ENCODE measurements at places on chromosomes 1 and 21.

- no peak for DNase-seq
These were observed 296.5 kb upstream of the ADGRL4 start for GRCh38 chr1:79303040-79303439.

DNA sequence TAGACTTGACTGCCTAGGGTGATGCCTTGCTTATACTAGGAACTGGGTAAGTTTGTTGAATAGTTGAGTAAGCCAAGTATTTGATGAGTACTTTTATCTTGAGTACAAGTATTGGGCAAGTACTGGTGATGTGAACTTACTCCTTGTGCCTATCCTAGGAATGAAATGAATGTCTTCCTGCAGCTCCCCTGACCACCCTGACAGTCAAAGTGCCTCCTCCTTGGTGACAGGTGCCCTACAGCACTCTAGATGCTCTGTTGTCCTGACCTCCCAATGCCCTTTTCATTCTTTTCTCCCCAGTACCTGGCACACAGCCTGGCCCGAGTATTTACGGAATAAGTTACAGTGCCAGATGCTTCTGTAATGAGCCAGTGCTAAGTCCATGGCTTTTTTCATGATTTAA, 25.5 kb downstream of the PCSK9 start:
- no peak for DNase-seq

DNA sequence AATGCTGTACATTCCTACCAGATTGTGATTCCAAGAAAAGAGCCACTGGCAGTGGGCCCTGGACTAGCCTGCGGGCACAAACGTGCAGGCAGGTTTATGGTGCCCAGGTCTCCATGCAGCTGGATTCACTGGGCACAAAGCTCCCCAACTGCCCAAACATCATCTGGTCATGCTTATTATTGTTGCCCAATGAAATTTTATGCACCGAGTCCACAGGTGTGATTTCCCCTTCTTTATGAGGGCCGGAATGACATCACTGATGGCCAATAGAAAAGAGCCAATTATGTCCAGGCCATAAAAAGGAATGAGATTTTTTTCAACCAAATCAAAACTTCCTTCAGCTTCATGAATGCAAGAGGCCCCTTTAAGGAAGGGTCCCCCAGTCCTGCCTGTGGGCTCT, 66.2 kb downstream of the ERI3 start:
- no peak for DNase-seq

DNA sequence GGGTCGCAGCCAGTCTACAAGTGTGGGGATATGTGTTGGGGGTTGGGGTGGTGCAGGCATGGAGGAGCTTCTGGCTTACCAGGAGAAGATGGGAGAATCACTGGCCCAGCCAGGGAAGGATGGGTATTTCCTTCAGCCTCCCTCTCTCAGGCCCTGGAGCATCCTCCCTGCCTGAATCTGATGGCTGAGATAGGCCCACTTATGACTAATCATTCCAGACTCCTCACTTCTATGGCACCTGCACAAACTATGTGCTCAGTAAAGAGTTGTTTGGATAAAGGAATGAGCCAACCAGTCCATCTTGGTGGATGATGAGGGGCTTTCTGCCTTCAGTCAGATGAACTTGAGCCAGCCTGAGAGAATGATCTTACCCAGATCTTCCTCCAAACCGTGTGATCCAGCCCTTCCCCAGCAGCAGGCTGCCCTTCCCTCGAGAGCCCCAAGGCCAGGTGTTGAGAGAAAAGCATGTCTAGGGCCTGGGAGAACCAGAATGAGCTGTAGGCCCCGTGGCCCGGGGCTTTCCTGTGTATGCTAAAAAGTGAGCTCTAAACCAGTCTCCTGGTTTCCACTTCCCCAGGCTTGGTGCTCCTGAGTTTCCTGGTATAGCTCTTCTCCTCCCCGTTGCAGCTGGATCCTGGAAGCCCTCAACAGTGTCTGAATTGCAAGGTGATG, 1.3 kb downstream of the GPA33 start:
- no peak for DNase-seq

DNA sequence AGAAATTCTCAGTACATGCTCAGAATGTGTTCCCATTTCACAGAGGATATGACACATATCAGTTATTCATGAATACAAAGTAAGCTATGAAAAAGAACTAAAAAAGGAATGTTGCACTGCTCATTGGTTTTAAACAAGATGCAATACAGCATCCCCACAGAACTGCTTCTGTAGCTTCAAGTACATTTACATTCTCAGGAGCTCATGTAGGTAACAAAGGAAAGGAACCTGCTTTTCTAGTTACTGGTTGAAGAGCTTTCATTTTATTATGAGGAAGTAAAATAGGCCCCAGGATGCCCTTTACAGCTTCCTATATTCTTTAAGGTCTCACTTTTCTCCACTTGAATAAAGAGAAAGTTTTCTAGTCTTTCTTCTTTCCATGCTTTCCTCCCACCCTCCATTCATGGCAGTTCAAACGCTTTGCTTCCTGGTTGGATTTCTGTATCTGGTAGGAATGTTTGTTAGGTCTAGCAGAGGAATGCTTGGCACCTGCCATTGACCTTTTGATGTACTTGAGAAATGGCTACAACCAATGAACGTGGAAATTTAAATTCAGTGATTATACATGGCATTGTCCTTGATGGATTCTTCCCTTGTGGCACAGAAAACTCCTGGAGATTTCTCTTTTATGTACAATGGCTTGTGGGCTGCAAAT, 27.1 kb upstream of the KCNK2 start:
- DNase-seq = no peak

GRCh38 chr21:42409366-42409765, 5.7 kb downstream of the UBASH3A start:
- DNase-seq = no peak

DNA sequence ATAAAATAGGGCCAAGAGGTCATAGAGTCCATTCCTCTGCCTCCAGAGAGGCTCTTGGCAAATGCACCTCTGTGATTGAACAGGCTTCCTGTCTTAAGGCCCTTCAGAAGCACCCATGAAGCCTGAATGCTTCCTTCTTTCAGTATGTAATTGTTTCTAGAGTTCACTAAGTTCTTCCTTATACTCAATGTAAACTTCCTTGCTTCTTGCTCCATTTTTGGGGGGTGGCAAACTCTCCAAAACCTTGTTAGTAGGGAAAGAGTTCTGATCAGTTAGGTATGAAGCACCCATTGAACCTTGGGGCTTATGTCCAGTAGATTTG, 102.3 kb upstream of the LPGAT1 start:
- no peak for DNase-seq

DNA sequence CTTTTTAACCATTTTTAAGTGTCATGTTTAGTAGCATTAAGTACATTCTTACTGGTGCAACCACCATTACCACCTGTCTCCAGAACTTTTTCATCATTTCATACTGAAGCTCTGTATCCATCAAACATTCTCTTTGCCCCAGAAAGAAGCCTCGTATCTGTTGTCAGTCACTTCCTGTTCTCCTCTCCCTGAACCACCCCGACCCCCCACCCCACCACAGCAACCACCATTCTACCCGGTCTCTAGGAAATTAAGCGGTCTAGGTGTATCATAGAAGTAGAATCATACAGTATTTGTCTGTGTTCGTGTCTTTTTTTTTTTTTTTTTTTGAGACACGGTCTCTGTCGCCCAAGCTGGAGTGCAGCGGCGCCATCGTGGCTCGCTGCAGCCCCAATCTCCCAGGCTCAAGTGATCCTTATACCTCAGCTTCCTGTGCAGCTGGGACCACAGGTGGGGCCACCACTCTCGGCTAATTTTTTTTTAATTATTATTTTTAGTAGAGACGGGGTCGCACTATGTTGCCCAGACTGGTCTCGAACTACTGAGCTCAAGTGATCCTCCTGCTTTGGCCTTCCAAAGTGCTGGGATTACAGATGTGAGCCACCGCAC, 23.7 kb upstream of the EPHA8 start:
- no peak for DNase-seq

- DNase-seq = no peak
These were observed 570.5 kb downstream of the MRPL39 start for GRCh38 chr21:25036775-25037174.

- no peak for DNase-seq
These were observed 159.9 kb upstream of the NEGR1 start for GRCh38 chr1:72442262-72442661.

DNA sequence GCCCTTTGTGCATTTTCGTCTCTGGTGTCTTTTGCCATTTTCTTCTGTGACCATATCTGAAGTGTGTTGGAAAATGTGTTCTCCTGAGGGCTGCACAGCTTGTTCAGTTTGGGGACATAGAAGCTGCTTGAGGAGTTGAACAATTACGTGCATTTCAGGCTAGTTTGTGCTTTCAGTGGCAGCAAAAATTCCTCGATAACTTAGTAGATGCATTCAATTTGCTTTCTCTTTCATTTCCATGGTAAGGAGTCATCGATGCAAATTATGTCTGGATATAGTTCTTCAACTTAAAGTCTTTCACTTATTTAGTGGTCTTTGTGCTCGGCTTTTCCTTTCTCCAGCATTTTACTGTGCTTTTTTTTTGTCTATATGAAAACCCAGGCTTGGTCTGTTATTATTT, 441.5 kb downstream of the PLA2G4A start:
- DNase-seq = no peak

GRCh38 chr1:15707239-15707925, 23.3 kb downstream of the PLEKHM2 start:
- no peak for DNase-seq

DNA sequence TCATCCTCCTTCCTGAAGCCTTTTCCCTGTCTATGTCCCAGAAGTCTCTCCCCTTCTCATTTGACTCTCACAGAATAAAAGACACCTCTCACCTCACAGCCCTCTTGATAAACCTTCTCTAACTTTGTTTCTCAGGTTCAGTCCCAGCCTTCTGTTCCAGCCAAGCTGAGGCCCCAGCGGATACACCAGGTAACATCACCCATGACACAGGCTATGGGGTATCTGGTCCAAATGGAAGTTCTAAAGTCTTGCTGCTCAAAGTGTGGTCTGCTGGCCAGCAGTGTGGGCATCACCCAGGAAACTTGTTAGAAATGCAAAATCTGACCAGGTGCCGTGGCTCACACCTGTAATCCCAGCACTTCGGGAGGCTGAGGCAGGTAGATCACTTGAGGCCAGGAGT, 23.2 kb downstream of the LY9 start:
- no peak for DNase-seq
